ENCODE measurements at places on chromosomes 6 and 20. TPM values are rescaled to one million over a fixed set of nuclear protein-coding genes. Genes with fewer than 3 reads are reported as not detected.

C6orf15 gene
- total RNA-seq = 0.34 TPM

SIM1 gene
- total RNA-seq = not detected

TTK gene
- total RNA-seq = 0.34 TPM

SAMD5 gene
- total RNA-seq = 1.4 TPM

LYRM4 gene
- total RNA-seq = 11.6 TPM

KCNK17 gene
- not detected for total RNA-seq

ENPP5 gene
- 0.34 TPM for total RNA-seq

UBE2C gene
- not detected for total RNA-seq

BEND3 gene
- total RNA-seq = 5.1 TPM

FILIP1 gene
- under 0.01 TPM for total RNA-seq

FAM229B gene
- total RNA-seq = 3.1 TPM

TFAP2D gene
- not detected for total RNA-seq

GDAP1L1 gene
- not detected for total RNA-seq

EPPIN gene
- total RNA-seq = not detected

TRAPPC3L gene
- total RNA-seq = not detected

ASIP gene
- not detected for total RNA-seq

PLCB1 gene
- total RNA-seq = 1.4 TPM

TCP11 gene
- total RNA-seq = under 0.01 TPM

SYNGAP1 gene
- total RNA-seq = 3.9 TPM

GGTLC1 gene
- not detected for total RNA-seq

CLIC5 gene
- not detected for total RNA-seq

TGM2 gene
- 0.68 TPM for total RNA-seq
